COLO829 (cell line): ENCODE measurements at places on chromosomes 5 and 9.

- no peak for DNase-seq
Observed at GRCh38 chr5:128304791-128305190, 221.2 kb downstream of the SLC12A2 start.

GRCh38 chr5:180785794-180786221, 16.8 kb downstream of the MGAT1 start:
- DNase-seq, result no peak

GRCh38 chr5:79236970-79237739, 1.2 kb downstream of the JMY start:
- DNase-seq, result no peak

DNA sequence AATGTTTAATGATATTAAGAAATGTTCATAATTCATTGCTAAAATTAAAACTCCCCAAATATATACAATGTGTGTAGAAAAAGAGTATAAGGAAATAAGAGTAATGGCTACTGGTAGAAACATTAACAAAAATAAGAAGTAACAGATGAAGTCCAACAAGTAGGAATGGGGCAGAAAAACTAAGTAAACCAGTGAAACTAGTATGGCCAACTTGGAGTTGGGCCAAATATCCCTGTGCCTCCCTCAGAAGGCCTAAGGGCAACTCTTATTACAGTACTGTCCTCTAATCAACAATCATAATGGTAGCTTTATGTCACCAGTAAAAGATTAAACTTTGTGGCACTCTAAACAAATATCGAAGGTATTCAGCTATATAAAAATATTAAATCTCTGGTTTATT, 93.5 kb downstream of the SSBP2 start:
- peak; percentile 54 for DNase-seq

DNA sequence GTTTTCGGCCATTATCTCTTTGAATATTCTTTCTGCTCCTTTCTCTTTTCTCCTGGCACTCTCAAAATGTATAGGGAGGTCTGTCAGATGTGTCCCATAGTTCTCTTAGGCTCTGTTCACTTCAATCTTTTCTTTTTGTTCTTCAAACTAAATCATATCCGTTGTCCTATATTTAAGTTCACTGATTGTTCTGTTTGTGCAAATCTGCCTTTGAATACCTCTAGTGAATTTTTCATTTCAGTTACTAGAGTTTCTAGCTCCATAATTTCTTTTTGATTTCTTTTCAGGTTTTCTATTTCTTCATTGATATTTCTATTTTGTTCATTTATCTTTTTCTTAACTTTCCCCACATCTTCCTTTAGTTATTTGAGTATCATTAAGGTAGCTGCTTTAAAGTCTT, 65.4 kb downstream of the CERT1 start:
- DNase-seq, result no peak

GRCh38 chr5:142110988-142111687, 2.6 kb downstream of the NDFIP1 start:
- DNase-seq, result no peak

DNA sequence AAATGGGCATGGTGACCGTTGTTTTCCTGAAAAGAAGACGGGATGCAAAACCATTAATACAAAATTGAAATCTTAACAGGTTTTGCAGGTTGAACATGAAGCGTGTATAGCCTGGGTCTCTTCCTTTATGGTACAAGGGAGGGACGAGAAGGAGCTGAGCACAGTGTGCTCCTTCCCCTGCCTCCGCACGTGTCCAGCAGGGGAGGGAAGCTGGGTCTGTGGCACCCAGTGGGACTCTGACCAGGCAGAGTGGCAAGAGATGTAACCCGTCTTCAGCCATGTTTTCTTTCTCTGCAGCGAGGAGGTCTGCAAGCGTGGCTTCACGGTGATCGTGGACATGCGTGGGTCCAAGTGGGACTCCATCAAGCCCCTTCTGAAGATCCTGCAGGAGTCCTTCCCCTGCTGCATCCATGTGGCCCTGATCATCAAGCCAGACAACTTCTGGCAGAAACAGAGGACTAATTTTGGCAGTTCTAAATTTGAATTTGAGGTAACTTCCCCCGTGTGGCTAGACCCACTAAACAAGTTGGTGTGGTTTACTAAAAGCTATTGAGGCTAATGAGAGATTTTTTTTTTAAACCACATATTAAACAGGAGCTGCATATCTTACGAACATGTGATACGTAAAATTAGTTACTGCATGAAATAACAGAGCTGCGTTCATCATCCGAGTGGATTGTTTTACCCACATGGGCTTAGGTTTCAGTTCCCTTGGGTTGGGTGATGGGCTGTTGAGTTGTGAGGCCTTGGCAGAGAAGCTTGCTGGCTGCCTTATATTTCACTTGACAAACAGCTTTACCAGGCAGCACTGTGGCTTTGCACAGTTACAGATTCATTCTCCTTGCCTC, 143.7 kb downstream of the TRIO start:
- no peak for DNase-seq

- DNase-seq, result no peak
Observed at GRCh38 chr5:88954511-88954910, 71.5 kb upstream of the MEF2C start.

GRCh38 chr5:173719731-173720082, 103.3 kb upstream of the BOD1 start:
- DNase-seq, result no peak

DNA sequence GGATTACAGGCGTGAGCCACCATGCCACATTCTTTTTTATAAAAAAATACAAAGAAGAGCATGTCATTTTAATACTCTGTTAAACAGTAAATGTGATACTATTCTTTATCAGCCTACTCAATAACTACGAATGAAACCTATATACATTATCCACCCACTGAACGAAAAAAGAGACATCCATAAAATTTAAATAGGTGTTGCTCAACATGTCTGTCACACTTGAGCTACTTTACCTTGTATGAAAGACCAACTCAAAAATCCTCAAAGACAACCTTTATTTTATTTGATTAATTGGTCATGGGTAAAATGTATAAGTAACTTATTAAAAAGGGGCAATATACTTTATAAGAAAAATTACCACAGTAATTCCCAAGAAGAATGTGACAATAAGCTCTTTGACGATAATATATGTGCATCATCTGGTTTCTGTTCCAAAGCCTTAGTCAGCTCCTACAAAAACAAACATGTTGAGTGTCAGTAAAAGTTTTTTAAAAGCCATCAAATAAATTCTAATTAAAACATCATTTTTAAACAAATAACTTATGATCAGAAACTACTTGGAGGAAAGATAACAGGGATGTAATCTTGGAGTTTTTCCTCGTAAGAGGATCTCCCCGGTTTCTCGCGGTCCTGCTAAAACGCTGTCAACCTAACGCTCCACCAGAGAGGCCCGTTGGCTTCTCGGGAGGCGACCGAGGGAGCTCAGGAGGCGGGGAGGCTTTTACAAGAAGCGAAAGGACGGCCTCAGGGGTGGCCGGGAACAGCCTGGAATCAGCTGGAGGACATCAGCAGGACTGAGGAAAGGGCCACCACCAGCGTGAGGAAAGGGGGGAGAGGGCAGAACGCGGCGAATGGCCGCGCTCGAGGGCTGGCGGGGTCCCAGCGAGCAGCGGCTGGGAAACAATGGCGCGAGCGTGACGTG, 13.5 kb upstream of the ANKRD18B start:
- peak; percentile 10 for DNase-seq

DNA sequence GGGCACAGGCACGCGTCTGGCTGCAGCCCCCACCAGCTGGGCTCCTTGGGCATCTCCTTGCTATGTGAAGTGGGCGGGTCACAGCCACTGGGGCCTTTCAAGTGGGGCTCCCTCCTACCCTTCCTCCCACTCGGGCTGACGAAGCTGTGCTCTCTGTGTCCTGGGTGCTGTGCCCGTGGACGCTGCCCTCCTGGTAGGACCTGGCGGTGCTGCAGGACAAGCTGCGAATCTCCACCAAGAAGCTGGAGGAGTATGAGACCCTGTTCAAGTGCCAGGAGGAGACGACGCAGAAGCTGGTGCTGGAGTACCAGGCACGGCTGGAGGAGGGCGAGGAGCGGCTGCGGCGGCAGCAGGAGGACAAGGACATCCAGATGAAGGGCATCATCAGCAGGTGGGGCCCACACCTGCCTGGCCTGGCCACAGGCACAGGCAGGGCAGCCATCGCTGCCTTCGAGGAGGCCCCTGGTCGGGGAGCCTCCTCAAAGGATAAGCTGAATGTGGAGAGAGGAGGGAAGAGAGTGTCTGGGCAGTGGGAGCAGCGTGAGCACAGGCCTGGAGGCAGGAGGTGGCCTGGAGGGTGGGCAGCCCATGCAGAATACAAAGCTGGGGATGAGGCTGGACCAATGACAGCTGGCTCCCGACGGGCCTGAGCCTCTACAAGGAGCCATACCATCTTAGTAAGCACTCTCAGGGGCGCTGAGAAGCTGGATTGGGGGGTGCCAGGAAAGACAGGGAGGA, 124.7 kb downstream of the DAB2IP start:
- DNase-seq, result no peak

DNA sequence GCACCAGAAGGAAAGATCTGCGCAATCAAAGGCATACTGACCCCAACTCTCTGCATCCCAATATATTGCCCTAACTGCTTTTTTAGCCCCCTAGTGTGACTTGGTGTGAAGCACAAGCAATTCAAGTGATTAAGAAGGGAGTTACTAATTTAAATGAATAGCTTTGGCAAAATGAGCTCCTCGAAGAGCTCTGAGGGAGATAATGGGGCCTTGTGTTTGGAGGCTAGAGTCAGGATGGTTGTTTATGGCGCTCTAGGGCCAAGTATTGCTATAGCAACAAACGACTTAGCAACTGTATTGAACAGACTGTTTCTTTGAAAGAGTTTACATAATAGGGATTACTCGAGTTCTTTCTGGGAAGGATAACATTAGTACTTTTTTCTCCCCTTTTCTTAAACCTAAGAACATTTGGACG, 11.5 kb upstream of the C5orf58 start:
- peak; percentile 79 for DNase-seq

DNA sequence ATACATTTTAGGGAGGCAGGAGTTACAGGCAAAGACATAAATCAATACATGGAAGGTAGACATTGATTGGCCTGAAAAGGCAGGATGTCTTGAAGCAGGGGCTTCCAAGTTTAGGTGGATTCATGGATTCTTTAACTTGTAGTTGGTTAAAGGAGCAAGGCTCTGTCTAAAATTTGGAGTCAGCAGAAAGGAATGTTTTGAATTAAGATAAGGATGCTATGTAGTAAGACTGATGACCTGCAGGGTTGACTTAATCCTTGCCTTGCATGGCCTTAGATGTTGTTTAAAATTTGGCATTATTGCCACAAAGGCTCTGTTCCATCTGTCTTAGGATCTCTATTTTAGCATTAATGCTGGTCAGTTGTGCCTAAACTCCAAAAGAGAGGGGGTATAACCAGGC, 171.3 kb downstream of the C5orf15 start:
- DNase-seq, result no peak

- no peak for DNase-seq
Observed at GRCh38 chr5:94223235-94223634, 395.2 kb downstream of the KIAA0825 start.

GRCh38 chr5:80569961-80570786, at the start of gene ANKRD34B:
TSS of gene ANKRD34B (minus strand) at chr5:80570280. CDS start at chr5:80560019, 10,261 bp downstream.
- no peak for DNase-seq

DNA sequence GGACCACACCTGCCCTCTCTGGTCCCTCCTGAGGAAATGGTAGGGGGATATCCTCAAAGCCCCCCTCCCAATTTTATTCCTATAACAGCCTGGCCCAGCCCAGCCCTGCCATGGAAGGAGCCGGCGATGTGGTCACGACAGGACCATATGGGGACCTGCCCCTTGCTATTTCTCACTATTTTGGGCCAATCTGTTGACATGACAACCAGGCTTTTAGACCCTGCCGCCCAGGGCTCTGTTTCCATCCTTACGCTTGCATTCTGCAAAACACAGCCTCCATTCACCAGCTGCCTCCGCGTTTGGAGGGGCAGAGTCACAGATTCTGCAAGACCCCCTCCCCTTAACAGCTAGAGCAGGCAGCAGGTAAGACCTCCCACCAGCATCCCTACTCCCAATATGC, 112.2 kb downstream of the GABBR2 start:
- no peak for DNase-seq

DNA sequence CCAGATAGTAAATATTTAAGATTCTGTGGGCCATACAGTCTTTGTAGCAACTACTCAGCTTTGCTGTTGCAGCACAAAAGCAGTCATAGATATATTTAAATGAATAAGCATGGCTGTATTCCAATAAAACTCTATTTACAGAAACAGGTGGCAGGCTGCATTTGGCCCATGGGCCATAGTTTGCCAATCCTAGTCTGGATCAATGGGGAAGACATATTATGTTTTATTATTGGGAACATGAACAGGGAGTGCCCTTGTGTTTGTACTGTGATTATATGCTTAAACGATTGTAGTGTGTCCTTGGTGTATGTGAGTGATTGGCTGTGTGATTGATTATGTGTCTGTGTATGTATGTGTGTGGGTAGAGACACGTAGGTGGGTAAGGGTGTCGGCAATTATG, 12.0 kb upstream of the CCL27 start:
- no peak for DNase-seq

DNA sequence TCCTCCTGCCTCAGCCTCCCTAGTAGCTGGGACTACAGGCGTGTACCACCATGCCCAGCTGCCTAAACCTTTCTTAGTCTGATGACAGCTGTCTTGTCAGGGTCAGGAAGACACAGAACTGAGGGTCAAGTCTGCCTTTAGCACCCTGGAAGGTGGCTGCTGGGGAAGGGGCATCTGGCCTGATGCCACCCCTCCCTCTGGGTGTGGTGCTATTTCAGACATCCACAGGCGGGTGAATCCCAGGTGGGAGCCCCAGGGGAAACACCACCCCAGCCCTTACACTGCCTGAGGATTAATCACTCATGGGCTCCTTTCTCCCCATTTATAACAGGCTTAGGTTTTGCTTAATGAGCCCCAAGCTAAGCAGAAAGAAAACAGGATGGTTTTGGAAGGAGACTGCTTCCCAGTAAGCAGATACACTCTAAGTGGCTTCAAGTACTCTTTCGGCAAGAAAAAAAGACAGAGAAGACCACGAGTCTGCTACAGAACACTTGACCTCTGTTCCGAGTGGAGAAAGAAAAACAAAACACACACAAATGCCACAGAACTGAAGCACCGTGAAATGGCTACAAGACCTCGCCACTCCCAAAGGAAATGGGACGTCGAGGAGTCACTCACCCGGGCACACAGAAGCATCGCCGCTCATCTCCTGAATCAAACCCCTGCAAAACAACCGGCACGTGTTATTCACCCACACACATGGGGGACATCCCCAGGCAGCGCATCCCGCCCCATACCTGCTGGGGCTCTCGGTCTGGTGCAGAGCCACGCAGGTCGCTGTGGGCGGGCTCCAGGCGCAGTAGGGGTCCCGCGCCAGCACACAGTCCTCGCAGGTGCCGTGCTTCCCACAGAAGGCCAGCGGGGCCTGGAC, 62.4 kb downstream of the SECISBP2 start:
- DNase-seq, result no peak

DNA sequence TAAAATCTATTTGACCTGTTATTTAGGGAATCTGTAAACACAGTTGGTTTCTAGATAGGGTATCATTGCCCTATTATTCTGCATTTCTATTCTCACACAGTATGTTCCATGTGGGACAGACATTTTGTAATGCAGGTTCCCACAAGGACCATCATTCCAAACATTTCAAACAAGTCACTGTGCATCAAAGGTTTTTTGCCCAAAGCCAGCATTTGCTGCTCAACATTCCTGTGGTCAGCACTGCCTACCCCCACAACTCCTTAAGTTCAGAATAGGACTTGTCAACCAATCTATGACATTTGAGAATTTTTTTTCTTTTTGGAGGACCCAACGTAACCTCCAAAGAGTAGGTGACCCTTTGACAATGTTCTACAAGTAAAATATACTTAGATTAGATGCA, 95.7 kb downstream of the LPAR1 start:
- peak; percentile 8 for DNase-seq
